ENCODE measurements at places on chromosomes 11 and 22.

DNA sequence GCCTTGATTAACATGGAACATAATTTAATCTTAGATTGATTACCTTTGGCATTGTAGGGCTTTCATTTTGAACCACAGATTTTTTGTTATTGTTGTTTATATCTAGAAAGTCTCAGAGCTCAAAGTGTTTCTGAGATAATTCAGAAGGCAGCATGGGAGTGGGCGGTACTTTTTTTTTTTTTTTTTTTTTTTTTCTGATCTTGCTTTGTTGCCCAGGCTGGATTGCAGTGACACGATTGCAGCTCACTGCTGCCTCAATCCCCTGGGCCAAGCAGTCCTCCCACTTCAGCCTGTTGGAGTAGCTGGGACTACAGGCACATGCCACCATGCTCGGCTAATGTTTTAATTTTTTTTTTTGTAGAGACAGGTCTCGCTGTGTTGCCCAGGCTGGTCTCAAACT is 21.5 kb downstream of the CAT start:
- no peak for DNase-seq

DNA sequence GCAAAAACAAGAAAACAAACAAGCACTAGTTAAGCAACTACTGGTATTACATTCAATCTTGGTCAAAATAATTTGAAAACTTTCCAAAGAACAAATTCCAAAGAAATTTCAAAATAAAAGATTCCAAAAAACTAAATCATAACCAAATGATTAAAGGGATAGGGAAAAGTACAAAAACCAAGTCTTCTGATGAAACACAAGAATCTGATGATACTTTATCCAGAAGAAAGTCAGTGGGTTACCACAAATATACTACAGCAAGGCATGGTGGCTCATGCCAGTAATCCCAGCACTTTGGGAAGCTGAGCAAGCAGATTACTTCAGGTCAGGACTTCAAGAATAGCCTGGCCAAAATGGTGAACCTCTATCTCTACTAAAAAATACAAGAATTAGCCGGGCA is 59.1 kb downstream of the NUP98 start:
- DNase-seq = no peak

DNA sequence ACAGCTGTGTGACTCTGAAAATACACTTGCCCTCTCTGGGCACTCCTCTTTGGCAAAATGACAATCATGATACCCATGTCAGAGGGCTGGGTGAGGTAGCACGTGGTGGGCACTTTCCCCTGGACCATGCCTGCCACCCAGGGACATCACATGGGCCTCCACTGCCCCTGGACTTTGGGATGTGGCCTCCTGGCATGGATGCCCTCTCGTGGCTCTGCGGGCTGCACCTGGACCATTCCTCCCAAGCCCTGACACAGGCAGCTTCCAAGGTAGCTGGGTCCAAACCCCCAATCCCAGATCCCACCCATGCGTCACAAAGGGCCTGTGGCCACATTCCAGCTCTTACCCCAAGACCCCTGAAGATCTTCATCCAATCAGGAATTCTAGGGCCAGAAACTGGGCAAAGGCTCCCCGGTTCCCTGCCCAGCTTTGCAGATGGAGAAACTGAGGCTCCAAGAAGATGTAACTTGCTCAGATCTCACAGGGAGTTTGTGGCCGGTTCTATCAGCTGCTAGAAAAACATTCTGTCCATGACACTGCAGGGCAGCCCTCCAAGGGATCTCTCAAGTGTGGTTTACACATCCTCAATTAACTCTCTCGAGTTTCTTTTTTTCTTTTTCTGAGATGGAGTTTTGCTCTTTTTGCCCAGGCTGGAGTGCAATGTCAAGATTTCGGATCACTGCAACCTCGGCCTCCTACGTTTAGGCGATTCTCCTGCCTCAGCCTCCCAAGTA is 35.4 kb upstream of the CYB5R3 start:
- DNase-seq = no peak

DNA sequence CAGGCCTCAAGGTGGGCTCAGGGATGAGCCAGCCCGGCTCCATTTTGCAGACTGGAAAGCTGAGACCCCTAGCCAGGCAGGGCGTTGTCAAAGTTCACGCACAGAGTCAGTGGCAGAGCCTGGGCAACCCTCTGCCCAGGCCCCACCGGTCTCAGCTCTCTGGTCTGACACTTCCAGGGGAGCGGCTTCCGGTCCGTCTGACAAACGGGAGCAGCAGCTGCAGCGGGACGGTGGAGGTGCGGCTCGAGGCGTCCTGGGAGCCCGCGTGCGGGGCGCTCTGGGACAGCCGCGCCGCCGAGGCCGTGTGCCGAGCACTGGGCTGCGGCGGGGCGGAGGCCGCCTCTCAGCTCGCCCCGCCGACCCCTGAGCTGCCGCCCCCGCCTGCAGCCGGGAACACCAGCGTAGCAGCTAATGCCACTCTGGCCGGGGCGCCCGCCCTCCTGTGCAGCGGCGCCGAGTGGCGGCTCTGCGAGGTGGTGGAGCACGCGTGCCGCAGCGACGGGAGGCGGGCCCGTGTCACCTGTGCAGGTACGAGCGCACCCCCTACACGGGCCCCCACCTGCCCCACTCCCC is 36.0 kb downstream of the CD6 start:
- DNase-seq = no peak

DNA sequence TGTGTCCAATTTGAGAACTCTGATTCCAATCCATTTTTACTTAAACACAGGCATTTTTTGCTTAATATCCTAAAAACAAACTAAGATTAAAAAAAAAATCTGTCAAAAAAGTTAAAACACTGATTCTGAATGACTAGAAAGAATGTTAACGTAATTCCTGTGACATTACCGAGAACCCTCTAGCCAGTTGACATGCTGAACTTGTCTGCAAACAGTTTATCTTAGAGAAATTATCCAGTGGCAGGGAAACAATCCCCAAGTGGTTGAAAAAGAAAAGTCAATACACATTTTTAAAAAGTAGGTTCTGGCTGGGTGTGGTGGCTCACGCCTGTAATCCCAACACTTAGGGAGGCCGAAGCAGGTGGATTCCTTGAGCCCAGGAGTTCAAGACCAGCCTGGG is 11.6 kb downstream of the KMT5B start:
- no peak for DNase-seq

DNA sequence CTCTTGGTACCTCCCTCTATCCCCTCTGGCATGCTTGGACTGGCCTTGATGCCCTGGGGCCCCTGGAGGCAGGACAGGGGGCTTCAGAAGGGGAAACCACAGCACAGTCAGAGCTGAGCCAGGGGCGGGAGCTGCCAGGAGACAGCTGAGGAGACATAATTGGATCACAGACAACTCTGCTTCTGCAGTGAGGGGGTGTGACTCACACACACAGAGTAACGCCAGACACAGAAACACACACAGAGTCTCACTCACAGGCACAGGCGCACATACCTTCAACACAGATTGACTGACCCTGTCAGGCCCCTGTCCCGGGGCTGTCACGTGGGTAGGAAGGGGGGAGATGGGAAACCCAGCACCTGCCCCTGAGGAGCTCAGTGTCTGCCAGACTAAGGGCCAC is 20.6 kb downstream of the STARD10 start:
- DNase-seq = no peak

- DNase-seq = no peak
Measured at GRCh38 chr22:20464912-20465758, 27.5 kb upstream of the SCARF2 start.

- no peak for DNase-seq
Measured at GRCh38 chr11:14029440-14029839, 66.9 kb downstream of the SPON1 start.

- no peak for DNase-seq
Measured at GRCh38 chr11:85718991-85719807, 33.2 kb upstream of the CCDC89 start.

DNA sequence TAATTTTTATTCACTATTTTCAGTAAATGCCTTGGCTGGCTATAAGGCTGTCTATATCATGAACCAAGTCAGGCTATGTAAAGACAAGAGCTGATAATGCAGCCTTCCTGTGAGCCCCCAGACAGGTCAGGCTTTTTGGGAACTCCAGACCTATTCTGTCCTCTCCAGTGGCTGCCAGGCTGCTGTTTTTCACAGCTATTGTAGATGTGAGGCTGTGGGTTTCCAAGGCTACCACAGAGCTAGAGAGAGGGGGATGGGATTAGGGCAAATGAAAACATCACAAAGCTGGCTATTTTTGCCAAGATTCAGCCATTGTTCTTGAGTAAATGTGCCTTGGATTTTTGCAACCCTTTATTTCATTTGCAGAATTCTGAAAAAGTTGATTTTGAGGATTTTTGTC is 55.7 kb upstream of the SORL1-AS1 start:
- DNase-seq = no peak

DNA sequence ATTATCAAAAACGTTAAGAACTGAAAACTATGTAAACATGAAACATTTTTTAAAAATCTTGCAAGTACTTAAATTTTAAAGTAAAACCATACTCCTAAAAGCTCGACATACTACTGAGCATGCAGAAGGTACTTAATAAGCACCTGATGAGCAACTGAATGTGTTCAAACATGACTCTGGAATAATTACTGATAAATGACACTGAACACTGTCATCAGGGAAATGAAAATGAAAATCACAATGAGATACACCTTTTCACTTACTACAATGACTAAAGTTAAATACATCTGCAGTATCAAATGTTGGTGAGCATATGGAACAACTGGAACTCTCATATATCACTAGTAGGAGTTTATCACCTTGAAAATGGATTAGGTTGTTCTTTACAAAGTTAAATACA is 65.2 kb downstream of the PICALM start:
- no peak for DNase-seq

DNA sequence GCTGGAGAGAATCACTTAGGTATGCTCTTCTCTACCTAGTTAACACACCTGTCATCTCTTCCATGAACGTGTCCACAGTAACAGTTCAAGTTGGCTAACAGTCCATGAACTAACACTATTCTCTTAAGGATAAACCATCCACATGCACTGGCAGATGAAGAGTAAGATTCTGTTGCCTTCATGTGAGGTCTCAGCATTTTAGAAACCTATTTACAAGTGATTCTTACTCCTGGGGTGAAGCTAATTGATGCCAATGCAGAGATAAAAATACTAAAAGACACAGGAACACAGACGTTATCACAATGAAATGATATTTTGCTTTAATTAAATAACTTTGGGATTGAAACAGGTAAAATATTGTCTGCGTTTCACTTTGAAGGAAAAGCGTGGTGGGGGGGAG is 1.3 kb downstream of the LRRC4C start:
- no peak for DNase-seq
